ENCODE measurements at places on chromosomes 16 and 17.

DNA sequence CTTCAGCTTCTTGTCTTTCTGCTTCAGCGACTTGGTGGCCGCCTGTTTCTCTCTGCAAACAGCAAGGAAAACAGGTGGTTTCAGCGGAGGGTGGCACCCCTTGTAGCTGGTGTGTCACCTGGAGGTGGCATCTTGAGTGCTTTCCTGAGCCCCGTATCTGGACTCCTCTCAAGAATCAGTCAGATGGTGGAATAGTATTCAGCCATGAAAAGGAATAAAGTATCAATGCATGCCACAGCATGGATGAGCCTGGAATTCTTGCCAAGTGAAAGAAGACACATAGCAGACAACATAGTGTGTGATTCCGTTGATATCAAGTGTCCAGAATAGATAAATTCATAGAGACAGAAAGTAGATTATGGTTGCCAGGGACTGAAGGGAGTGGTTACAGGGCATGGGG is 65.2 kb downstream of the NDE1 start:
- DNase-seq = no peak

GRCh38 chr16:48978501-48978900 is 303.1 kb downstream of the CBLN1 start:
- no peak for DNase-seq

GRCh38 chr16:2152695-2153506 is 2.7 kb upstream of the TRAF7 start:
- no peak for DNase-seq

GRCh38 chr16:9033125-9033830 is 58.2 kb upstream of the HAPSTR1 start:
- DNase-seq = peak; percentile 44

- no peak for DNase-seq
Measured at GRCh38 chr16:23369416-23369815, 67.3 kb downstream of the SCNN1B start.

- DNase-seq = no peak
Measured at GRCh38 chr16:49528060-49528865, 154.7 kb downstream of the C16orf78 start.

GRCh38 chr17:66764506-66764905 is 70.4 kb upstream of the CACNG5 start:
- DNase-seq = peak; percentile 25

DNA sequence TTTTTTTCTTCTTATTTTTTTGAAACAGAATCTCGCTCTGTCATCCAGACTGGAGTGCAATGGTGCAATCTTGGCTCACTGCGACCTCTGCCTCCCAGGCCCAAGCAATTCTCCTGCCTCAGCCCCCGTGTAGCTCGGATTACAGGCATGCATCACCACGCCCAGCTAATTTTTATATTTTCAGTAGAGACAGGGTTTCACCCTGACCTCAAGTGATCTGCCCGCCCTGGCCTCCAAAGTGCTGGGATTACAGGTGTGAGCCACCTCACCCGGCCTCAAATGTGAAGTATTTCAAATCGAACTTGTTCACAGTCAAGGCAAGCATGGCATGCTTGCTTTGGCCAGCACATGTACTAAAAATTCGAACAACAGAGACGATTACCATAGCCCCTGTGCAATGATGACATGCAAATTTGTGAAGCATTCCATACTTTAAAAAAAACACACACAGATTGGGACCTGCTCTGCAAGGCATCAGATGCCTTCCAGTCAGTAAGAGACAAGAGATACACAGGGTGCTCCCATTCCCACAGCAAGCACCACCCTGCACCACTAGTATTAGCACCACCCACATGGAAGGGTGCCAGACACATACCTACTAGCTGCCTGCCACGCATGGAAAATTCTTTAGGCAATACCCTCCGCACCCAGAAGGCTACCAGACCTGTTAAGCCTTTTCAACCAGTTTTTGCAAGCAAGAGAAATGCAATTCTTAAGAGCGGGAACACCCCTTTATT is 47.2 kb downstream of the ANKRD11 start:
- DNase-seq = no peak

DNA sequence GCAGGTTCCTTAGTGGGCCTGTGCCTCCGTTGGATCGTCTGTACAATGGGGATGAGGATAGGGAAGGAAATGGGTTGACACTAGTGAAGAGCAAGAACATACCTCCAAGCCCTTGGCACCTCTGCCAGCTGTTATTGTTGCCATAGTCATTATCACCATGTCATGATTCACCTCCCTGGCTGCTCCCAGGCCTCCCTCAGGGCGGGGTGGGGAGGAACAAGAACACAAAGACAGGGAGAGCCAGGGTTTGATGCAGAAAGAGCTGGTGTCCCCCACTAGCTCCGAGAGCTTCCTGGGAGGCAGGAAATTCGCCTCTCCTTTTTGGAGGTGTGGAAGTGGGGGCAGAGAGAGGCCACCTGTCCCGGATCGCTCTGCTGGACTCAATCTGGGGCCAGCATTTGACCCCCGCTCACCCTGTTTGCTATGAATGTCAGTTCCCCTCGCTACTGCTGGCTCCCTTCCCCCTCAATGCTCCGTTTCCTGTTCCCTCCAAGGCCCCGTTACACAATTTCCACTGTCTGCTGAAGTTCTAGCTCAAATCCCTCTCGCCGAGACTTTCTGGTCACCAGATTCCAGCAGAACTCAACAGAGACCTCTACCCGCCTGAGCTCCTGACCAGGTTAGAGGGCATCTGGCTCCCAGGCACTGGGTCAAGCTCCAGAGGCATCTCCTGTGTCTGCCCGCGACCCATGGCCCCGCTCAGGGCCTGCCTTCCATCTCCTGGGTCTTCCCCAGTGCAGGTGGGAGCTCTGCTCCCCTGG is 9.1 kb downstream of the TIMP2 start:
- DNase-seq = no peak

DNA sequence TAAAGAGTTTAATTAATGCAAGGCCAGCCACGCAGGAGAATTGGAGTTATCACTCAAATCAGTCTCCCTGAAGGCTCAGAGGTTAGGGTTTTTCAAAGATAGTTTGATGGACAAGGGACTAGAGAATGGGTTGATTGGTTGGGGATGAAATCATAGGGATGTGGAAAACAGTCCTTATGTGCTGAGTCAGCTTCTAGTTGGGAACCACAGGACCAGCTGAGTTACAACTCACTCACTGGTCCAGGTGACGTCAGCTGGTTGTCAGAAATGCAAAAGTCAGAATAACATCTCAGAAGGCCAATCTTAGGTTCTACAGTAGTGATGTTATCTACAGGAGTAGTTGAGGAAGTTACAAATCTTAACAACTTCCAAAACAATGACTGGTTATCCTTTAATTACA is 47.6 kb downstream of the CPD start:
- no peak for DNase-seq

GRCh38 chr16:77496934-77497333 is 62.1 kb upstream of the ADAMTS18 start:
- no peak for DNase-seq

DNA sequence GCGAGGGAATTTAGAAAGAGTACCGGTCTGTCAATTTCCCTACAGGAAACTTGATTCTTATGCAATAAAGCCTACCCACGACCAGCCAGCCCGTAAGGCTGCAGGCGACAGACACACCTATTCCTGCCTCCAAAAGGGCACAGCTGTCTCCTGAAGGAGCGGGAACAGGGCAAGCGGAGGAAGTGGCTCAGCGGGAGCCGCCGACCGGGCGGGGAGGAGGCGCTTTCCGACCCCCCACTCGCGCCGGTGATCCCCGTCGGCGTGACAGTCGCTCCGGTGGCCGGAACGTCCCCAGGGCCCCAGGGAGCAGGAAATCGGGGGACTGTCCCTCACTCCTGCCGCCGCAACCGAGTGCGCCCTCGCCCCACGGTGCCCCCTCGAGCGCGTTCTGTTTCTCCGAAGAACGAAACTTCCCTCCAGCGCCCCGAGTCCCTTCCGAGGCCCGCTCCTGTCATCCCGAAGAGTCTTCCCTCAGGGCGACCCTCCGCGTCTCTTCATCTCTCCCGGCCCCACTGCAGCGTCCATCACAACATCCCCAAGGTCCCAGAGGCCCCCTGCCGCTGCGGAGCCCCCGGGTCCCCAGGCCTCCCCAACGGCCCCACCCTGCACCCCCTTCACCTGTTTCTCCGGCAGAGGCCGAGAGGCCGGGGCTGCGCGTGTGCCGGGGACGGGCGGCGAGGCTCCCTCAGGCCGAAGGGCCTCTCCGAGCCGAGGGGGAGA is 421 bp downstream of the STAT3 start:
- no peak for DNase-seq

- DNase-seq = no peak
Measured at GRCh38 chr17:63925615-63926014, 6.5 kb downstream of the CD79B start.

GRCh38 chr17:69884846-69885245 is 190.2 kb upstream of the KCNJ16 start:
- DNase-seq = no peak

DNA sequence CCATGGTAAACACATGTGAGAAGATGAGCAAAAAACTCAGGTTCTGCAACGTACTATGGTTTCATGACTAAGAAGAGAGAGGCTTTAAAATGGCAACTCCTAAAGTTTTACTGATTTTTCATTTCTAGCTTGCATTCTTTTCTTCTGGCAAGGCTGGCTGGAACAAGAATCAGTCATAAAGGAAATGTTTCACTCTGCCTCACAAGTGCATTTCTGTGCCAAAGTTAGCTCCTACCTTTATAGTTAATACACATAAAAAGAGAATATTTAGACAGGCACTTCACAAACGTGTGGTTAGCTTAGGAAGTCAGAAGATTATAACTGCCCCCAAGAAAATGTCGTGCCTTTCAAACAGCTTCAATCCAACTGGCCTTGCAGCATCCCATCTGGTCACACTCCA is 417.1 kb upstream of the CDH11 start:
- DNase-seq = no peak

- no peak for DNase-seq
Measured at GRCh38 chr16:52677501-52677900, 130.6 kb upstream of the TOX3 start.

DNA sequence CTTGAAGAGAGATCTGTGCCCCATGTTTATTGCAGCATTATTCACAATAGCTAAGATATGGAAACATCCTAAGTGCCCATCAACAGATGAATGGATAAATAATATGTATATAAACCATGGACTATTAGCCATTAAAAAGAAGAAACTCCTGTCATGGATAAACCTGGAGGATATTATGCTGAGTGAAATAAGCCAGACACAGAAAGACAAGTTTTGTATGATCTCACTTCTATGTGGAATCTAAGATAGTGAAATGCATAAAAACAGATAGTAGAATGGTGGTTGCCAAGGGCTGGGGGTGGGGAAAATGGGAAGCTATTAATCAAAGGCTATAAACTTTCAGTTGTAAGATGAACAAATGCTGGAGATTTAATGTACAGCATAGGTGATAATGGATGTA is 19.9 kb upstream of the HEATR6 start:
- DNase-seq = no peak

DNA sequence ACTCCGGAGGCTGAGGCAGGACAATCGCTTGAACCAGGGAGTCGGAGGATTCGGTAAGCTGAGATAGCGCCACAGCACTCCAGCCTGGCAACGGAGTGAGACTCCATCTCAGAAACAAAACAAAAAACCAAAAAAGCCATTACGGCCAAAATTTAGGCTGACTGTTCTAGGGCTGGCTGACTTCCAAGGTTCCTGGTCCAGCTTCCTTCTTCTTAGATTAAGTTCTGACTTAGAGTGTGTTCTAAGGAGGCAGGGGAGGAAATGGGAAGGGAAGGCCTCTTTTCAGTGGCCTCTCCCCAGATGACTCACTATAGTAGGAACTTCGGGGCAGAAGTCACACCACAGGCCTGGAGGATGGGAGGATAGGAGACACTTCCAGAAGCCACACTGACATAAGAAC is 27.7 kb upstream of the CLEC18B start:
- peak; percentile 56 for DNase-seq

DNA sequence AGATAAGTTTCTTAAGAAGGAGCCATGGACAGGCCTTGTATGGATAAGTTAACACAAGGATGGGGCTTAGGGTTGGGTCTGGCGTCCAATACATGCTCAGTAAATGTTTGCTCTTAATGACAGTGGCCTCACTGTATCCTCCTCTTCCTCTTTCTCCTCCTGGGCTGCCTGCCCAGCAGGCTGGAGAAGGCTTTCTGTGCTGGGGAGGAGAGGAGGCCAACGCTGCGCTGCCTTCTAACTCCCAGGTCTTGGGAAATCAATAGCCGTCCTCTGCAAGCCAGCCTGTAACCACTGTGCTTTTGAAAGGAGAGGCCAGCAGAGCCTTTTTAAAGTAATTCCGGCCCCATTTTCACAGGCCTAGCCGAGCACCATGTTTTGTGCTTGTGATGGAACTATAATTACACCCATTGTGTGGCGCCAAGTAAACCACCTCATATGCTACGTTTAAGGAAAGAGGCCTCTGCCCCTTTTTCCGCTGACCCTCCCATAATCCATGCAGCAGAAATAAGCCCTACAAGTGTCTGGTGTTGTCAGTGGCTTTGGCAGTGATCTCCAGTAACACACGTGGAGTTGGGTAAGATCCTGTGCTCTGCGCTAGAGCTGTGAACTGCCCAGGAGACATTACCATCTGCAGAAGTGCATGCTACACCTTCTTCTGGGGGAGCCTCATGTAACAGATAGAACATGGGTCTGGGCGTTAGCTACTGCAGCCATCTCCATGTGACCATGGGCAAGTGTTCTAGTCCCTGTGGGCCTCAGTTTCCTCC is 368.2 kb downstream of the SNX29 start:
- DNase-seq = peak; percentile 64

DNA sequence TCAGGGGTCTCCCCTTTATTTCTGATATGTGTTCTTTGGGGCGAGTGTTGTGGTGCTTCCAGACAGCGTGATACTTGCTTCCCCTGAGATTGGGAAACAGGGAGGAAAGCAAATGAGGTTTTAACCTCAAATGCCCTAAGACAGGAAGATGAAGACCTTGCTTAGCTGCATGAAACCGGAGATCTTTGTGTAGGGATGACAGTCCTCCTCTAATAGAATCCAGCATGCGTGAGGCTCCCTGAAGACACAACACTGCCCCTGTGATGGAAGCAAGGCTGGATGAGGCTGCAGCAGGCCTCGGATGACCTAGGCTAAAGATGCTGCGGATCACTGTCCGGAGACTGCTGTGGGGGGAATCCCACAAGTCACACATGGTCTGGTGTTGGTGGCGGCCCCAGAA is 491.0 kb downstream of the CDH13 start:
- no peak for DNase-seq

- no peak for DNase-seq
Measured at GRCh38 chr17:64196601-64197000, 66.5 kb downstream of the TEX2 start.

GRCh38 chr16:84141143-84141670 is 3.8 kb downstream of the HSDL1 start:
- no peak for DNase-seq
